Thoracic aorta endothelial cell (primary cell): ENCODE measurements at places on chromosomes 12 and 14. TPM values are rescaled to one million over a fixed set of nuclear protein-coding genes. Genes with fewer than 3 reads are reported as not detected.

The NUMB gene
- total RNA-seq, result 105 and 111 TPM in 2 replicates

The LRP1-AS gene
- total RNA-seq, result not detected in 2 replicates

The ATP5MC2 gene
- total RNA-seq, result 118 and 162 TPM in 2 replicates

The KRT8 gene
- 6.3 and 7.8 TPM in 2 replicates for total RNA-seq

The LRTM2 gene
- total RNA-seq, result not detected in 2 replicates

The GLI1 gene
- 0.07 TPM in 1 of 2 replicates, not detected in the other for total RNA-seq

The SLC39A5 gene
- not detected in 2 replicates for total RNA-seq

The CD4 gene
- total RNA-seq, result not detected in 2 replicates

The CCDC38 gene
- total RNA-seq, result 0.07 and 0.13 TPM in 2 replicates

The IQSEC3 gene
- total RNA-seq, result not detected in 2 replicates

The OVCH1 gene
- total RNA-seq, result under 0.01 TPM in 2 replicates

The KRT79 gene
- not detected in 2 replicates for total RNA-seq

The CAPZA3 gene
- not detected in 2 replicates for total RNA-seq

The IKZF4 gene
- total RNA-seq, result 1.3 and 1.9 TPM in 2 replicates

The KRT2 gene
- total RNA-seq, result not detected in 2 replicates

The TAS2R14 gene
- 4.9 and 6.8 TPM in 2 replicates for total RNA-seq

The RIMBP2 gene
- not detected in 2 replicates for total RNA-seq
